ENCODE measurements at places on chromosomes 1 and 21. TPM values are rescaled to one million over a fixed set of nuclear protein-coding genes. Genes with fewer than 3 reads are reported as not detected.

The TMPRSS15 gene
- not detected for polyA plus RNA-seq

The MEX3A gene
- 1.9 TPM for polyA plus RNA-seq

The SERPINC1 gene
- polyA plus RNA-seq: 0.16 TPM

The AQP10 gene
- polyA plus RNA-seq: not detected

The GUCA2B gene
- polyA plus RNA-seq: not detected

The DISP1 gene
- polyA plus RNA-seq: 6.2 TPM

The MKNK1 gene
- polyA plus RNA-seq: 25.7 TPM

The MYOM3 gene
- not detected for polyA plus RNA-seq

The NTRK1 gene
- polyA plus RNA-seq: not detected

The PLA2G2A gene
- polyA plus RNA-seq: not detected

The SMYD2 gene
- 41.5 TPM for polyA plus RNA-seq

The LCE3B gene
- not detected for polyA plus RNA-seq

The ENAH gene
- 68.7 TPM for polyA plus RNA-seq

The HPDL gene
- 0.38 TPM for polyA plus RNA-seq

The HOOK1 gene
- polyA plus RNA-seq: not detected

The B4GALT2 gene
- 60.2 TPM for polyA plus RNA-seq

The SCAMP3 gene
- 147 TPM for polyA plus RNA-seq
